ENCODE measurements at places on chromosomes 6 and 20.

DNA sequence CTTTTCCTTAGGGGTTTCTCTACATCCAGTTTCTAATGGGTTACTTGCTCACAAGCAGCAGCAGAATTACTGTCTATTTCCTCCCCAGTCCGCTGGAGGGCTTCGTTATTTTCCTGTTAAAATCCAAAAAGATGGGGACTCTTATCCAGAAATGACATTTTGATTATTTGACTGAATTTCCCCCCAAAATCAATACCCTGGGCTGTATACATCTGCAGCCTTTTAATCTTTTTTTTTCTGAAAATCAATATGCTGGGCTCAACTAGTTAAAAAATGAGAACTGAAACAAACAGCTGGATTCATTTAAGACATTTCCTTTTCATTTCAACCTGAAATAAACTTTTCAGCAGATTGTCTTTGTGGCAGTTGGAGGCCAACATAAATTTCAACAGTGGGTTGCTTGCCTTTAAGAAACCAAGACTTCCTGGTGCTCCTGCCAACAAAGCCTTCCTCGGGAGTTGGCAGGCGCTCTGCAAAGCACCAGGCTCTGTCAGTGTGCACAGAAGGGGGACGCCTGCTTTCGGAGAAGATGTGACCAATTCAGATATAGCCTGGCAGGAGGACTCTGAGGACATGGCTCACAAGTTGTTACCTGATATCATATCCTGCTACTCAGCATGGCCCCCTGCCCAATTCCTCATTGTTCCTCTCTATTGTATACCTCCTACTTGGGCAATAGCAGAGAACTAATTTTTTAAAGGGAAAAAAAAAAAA is 204.7 kb upstream of the ARG1 start:
- no peak for DNase-seq

GRCh38 chr6:16767765-16768476 is 6.7 kb upstream of the ATXN1 start:
- DNase-seq: no peak

GRCh38 chr6:167510648-167511047 is 185.8 kb downstream of the TTLL2 start:
- no peak for DNase-seq

DNA sequence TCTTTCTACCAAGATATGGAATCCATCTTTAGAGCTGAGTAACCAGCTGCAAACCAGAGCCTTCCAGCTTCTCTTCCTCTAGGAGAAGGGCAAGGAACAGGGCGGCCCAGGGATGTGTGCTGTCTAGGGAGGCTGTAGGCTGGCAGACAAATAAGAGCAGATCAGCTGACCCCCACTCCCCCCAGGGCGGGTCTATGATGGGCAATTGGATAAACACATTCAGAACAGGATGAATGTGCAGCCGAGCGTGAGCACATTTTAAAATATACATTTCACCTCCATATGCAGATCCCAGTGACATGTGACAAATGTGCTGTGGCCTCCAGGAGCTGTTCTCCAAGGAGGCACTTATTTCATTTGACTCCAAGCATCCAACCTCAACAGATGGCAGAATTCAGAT is 580.1 kb downstream of the PTPRT start:
- DNase-seq: no peak

DNA sequence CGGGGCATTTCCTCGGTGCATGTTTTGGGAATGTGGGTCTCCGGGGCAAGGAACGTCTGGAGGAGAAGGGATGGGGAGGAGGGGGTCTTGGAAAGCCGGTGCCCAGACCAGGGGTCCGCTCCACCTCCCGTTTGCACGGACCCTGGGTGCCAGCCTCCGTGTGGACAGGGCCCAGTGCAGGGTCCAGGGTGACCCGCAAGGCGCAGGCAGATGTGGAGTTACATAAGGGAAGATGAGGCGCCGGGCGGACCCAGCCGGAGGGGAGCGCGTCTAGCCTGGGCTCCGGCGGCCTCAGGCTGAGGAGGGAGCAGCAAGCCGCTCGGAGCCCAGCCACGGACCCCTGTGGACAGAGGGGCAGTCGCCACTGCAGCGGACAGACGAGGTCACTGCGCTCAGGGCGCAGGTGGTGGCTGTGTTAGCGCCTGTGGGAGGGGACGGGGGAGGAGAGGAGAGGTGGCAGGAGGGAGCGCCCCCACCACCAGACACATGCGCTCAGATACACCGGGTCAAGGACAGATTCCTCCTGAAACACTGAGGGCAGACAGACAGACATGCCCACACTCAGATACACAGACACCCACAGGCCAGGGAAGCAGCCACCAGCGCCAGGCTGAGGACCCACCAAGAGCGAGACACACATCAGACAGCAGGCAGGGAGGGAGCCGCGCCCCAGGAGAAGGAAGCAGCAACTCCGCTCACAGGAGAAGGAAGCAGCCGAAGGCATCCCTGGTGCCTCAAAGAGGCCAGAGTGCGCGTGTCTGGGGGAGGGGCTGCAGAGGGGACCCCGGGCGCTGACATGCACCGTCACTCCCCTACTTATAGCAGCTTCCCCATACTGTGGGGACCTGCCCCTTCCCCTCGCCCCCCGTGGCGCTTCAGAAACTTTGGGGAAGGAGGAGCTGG is 839 bp upstream of the HRH3 start:
- no peak for DNase-seq

DNA sequence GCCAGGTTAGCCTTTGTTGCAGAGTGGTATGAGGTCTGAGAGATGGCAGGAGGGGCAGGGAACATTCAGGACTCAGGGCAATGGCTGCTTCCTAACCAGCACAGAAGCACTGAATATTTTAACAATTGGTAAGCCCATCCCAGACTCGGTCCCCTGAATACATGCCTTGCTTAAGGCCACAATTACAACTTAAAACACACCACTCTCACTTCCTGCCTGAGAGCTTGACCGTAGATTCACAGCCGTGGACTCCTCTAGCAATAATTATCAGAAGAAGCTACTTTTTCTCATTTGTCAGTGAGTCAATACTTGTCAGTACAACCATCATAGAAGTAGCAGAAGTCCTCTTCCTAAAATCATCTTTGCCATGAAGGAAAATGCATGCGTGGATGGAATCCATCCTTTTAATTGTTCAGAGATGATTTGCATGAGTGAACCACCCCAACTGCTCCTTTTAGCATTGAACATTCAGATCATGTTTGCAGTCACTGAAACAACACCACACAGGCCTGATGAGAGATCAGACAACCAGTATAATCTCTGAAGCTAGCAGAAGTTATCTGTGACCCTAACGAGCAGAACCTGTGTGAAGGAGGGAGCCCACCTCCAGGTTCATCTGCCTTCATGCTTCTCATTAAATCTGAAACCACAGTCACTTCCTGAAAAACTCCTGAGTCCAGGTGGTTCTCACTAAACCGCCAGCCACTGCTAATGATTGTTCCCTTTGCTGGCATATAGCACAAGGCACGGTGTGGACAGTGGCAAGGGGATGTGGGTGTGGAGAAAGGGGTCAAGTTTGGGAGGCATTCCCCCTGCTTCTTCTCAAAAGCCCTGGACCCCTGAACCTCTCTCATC is 333.9 kb upstream of the CNR1 start:
- DNase-seq: no peak

DNA sequence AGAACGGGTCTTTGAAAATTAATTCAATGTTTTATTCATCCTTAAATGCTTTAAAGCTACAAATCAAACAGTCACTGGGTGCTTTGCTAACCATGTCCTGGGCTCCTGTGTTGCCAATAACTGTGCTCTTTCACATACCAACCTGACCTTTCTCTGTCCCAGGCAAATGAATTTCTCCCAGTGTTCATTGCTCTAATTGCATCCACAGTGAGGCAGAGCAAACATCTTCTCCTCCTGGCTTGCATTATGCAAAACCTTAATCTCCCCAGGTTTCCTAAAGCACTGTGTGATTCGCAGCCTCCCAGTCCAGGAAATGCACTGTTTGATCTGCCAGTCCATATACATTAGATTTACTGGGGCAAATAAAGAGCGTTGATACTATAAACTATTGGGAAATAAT is 219.0 kb downstream of the PREX1 start:
- no peak for DNase-seq

- no peak for DNase-seq
Observed at GRCh38 chr6:33112148-33112547, 36.4 kb downstream of the HLA-DPB1 start.

DNA sequence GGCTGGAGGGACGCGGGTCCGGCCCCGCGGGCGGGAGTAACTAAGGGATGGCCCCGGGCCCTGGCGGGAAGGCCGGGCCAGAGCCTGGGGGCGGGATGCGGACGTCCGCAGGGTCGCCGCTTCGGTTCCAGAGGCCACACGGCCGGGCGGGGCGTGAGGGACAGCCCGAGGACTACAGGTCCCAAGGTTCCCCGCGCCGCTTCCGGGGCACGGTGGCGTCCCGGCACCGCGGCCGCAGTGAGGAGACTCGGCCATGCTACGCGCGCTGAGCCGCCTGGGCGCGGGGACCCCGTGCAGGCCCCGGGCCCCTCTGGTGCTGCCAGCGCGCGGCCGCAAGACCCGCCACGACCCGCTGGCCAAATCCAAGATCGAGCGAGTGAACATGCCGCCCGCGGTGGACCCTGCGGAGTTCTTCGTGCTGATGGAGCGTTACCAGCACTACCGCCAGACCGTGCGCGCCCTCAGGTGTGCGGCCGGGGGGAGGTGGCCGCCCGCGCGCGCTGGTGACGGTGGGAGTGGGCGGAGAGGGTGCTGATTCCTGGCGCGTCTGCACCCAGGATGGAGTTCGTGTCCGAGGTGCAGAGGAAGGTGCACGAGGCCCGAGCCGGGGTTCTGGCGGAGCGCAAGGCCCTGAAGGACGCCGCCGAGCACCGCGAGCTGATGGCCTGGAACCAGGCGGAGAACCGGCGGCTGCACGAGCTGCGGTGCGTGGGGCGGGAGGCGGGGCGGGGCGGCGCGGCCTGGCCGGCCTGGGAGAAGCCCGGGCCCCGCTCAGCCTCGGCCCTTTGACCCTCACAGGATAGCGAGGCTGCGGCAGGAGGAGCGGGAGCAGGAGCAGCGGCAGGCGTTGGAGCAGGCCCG is at the start of gene MRPS26:
Gene MRPS26, plus strand, starts transcription at position 237 of the 861 bp plus-strand sequence. Its CDS starts 17 bp downstream, at position 254.
- DNase-seq: peak; percentile 89

DNA sequence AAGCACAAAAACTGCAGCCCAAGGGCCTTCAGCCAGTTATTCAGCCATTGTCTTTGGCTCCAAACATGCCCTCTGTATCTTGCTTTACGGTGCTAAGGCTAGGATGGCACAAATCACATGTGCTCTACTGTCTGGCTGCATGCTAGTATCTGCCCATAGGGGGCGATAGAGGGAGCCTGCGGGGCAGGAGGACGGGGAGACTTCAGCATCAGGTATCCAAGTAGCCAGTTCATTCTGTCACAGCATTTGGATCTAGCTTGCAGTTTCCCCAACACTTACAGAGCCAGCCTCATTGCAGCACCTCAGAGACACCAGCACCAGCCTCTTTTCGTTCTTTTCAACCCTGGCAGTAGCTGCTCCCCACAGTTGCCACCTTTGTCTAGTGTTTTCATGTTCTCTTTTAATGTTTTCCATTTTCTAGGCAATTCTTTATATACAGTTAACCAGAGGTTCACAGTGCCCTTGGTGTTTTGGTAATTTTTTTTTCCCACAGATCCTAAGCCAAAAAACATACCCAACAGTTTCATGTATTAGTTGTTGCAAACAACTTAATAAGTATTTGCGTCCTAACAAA is 705.9 kb downstream of the PTPRT start:
- DNase-seq: no peak

- no peak for DNase-seq
Observed at GRCh38 chr6:158638324-158638854, 6.2 kb downstream of the DYNLT1 start.
